MV-4-11 (cell line): ENCODE measurements at places on chromosomes 16 and 17.

GRCh38 chr17:41635121-41636097 lies 11.0 kb upstream of the KRT17 start:
- no peak for DNase-seq

- no peak for DNase-seq
Observed at GRCh38 chr16:69195369-69196029, 8.5 kb downstream of the SNTB2 start.

GRCh38 chr16:64180136-64180900 lies 941.5 kb downstream of the CDH11 start:
- DNase-seq: no peak

DNA sequence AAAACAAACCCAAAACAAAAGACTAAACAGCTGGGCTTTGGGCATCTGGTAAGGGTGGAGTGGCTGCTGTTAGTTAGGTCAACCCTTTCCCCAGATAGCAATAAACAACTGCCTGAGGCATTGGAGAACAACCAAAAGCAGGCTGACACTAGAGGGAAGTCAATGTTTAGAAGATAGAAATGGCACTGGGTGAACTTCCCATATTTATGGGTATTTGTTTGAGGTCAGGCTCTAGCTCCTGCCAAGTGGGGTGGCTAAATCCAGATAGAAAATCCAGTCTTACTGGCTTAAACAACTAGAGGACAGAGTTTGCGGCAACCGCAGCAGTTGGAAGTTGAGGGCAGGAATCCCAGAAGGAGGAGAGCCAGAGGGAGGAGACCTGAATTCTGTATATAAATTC lies 79.4 kb downstream of the SDK2 start:
- peak; percentile 52 for DNase-seq

DNA sequence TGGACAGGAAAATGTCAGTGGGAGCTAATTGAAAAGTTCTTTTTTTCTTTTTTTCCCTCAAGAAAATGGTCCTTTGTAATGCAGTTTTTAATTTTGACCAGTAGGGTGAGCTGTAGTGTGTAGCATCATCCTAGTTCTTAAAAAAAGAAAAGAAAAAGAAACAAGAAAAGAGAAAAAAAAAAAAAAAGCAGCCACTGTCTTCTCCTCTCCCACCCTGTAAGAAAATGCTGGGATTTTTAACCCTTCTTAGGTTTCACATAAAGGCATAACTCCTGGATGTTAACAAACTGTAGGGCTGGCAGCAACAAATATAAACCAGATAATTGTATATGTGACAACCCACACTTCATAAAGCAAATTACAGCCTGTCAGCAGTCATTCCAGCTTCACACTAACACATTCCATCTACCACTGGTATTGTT lies 78.1 kb downstream of the SKAP1 start:
- DNase-seq: no peak

DNA sequence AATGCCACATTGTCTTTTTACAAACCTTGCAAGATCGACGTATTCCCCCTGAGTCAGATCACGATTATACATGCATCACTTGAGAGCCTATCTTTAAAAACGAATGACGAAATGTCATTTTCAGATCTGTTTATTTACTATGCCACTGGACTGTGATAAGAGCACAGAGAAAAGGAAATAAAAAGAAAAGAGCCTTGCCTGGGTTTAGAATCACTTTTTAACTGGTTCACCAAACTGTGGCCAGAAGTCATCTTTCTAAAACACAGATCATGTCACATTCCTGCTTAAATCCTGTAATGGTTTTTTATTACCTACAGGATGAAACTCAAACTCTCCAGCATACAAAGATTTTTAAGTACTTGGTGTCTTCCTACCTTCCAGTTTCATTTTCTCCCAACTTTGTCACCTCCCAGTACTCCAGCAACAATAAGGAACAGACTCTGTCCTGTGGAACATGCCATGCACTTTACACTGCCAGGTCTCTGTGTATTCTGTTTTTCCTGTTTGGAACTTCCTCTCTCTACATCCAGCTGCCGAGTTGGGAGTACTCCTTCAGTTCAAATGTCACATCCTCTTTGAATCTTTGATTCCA lies 91.5 kb downstream of the SNX11 start:
- DNase-seq: no peak

GRCh38 chr16:67943256-67943618 lies 683 bp downstream of the LCAT start:
- DNase-seq: no peak

DNA sequence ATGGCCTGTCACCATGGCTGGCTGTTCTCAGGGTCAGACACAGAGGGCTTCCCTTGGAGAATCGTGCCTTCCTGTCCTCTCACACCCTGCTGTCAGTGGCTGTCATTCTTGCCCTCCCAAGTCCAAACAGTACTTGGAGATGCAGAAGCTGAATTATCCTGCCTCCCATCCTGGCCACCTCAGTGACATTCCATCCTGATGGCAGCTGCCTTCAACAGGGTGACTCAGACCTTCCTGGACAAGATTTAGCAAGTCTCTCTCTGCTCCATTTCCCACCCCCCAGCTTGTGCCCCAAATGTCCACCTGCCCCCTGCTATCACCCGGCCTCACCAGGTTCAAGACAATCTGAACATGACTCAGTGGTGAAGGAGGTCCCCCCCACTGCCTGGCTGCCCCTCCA lies 4.8 kb upstream of the KRT36 start:
- no peak for DNase-seq

- no peak for DNase-seq
Observed at GRCh38 chr16:69486724-69487123, 62.3 kb downstream of the CYB5B start.

GRCh38 chr17:60371818-60372510 lies 20.0 kb downstream of the USP32 start:
- DNase-seq: peak; percentile 68

- peak; percentile 90 for DNase-seq
Observed at GRCh38 chr16:9081158-9081557, 10.3 kb upstream of the HAPSTR1 start.

GRCh38 chr16:69633375-69633774 lies 67.6 kb downstream of the NFAT5 start:
- no peak for DNase-seq

- DNase-seq: no peak
Observed at GRCh38 chr16:94918-95265, 16.9 kb downstream of the MPG start.

GRCh38 chr17:48462946-48463345 lies 32.9 kb upstream of the SKAP1 start:
- DNase-seq: no peak

DNA sequence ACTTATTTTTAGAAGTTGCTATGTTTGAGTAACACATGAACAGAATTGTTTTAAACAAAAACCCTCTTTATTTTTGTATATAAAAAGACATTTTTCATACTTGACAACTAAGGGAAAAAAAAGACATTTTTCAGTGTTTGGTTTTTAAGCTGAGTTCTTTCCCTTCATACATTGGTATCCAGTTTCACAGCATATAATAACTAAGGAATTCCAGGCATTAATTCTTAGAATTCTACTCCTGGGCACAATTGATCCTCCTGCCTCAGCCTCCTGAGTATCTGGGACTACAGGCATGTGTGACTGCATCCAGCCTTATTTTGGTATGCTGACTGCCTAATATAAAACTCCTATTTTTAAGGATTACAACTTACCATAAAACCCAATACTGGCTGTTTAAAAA lies 8.4 kb downstream of the FBXO47 start:
- DNase-seq: no peak

GRCh38 chr17:28968914-28969295 lies 17.6 kb upstream of the PHF12 start:
- no peak for DNase-seq

DNA sequence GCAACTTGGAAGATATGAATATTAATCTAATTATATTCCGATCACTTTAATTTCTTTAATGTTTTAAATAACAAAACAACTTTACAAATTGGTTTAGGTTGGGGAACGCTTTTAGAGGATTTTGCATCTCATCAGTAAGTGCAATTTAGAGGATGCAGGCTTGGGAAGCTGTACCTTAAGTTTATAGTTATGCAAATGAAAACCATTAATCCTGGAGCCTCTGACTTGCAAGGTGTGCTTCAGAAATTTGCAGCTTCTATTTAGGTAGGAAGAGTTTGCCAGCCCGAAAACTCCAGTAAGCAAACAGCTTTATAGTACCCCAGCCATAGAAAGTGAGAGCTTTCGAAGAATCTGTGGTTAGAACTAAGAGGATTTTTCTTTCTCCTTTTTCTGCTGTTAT lies 547.0 kb downstream of the MAF start:
- DNase-seq: no peak

GRCh38 chr17:10042589-10043244 lies 137.6 kb upstream of the RCVRN start:
- DNase-seq: no peak

DNA sequence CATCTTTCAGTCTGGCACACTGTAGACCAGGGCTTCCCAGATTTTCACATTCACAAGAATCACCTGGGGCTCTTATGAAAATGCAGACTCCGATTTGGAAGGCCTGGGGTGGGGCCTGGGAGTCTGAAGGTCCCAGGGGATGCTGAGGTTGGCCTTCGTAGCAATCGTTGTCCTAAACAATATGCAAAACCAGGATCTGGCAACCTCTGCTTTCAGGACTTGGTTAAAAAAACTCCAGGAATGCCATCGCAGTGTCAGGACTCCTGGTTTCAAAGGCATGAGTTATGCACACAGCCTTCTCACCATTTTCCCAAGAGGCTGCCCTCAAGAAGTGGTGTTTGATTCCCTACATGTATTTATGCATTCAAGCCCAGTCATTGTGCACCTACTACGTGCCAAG lies 6.7 kb downstream of the CLEC19A start:
- DNase-seq: no peak

GRCh38 chr16:81310045-81310644 lies 4.6 kb upstream of the GAN start:
- no peak for DNase-seq

DNA sequence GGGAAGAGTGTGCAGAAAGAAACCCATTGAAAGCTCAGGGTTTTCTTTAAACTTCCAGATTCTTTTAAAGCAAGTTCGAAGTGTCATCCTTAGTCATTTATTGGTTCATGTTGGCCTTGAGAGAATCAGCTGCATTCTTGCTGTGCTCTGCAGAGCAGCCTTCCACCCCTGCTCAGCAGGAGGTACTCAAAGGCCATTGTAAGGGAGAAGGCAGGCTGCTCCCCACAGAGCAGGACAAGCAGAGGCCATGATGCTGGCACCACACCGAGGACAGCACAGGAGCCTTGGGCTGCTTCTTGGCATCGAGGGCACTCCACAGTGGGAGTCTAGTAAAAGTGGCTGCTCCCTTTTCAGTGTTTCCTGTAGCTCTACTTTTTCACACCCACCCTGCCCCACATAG lies 29.6 kb downstream of the NMT1 start:
- DNase-seq: no peak

GRCh38 chr16:17404941-17405689 lies 65.6 kb downstream of the XYLT1 start:
- peak; percentile 29 for DNase-seq

GRCh38 chr16:87409781-87410180 lies 17.6 kb downstream of the MAP1LC3B start:
- DNase-seq: no peak

DNA sequence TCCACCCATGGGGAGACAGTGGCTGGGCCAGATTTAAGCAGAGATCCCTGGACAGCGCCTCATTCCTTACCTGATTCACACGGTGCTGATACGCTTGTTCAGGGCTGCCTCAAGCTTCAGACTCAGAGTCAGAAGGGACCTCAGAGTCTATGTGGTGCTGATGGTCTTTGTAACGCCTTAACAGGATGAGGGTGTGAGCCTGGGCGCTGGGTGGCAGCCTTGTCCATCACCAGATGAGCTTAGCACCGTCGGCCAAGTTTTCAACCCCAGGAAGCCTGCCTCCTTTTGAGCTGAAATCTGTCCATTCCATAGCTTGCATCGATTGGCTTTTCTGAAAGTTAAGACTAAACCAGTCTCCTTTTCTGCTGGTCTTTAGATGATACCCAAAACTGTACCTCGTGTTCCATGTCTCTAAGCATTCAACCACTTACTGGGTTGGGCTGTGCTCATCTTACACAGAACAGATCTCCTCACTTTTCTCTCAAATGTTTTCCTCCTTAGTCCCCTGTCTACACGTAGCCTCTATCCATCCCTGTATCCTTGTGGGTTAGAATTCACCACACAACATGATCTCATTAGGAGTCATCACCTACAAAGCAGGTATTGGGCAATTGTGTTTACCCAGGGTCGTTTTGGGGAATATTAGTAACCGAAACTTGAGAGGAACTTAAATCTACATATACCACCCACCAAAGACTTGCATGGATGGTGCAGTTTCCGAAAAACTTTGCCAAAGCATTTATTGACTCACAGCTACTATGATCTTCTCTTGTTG lies 573.4 kb downstream of the CDH13 start:
- no peak for DNase-seq

- no peak for DNase-seq
Observed at GRCh38 chr17:72702136-72702735, 390.3 kb downstream of the SLC39A11 start.
